ENCODE measurements at places on chromosomes 13 and 19.

- DNase-seq = no peak
These were observed 3.5 kb downstream of the JSRP1 start for GRCh38 chr19:2252797-2253105.

- DNase-seq = no peak
These were observed 40.8 kb downstream of the SERPINE3 start for GRCh38 chr13:51380269-51380668.

GRCh38 chr19:5805462-5806132 is 730 bp downstream of the NRTN start:
- DNase-seq = no peak

- no peak for DNase-seq
These were observed 382.9 kb downstream of the KLF12 start for GRCh38 chr13:73751290-73751689.

DNA sequence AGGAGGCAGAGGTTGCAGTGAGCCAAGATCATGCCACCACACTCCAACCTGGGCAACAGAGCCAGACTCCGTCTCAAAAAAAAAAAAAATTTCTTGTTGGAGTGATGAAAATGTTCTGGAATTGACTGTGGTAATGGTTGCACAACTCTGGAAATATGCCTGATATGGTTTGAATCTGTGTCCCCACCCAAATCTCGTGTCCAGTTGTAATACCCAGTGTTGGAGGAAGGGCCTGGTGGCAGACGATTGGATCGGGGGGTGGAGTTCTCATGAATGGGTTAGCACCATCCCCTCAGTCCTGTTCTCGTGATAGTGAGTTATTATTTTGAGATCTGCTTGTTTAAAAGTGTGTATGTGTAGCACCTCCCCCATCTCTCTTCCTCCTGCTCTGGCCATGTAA is 41.1 kb upstream of the MAP3K10 start:
- no peak for DNase-seq

- DNase-seq = no peak
These were observed 35.2 kb upstream of the SLC46A3 start for GRCh38 chr13:28753946-28754345.

- no peak for DNase-seq
These were observed 67.8 kb downstream of the DGKH start for GRCh38 chr13:42116225-42116624.

DNA sequence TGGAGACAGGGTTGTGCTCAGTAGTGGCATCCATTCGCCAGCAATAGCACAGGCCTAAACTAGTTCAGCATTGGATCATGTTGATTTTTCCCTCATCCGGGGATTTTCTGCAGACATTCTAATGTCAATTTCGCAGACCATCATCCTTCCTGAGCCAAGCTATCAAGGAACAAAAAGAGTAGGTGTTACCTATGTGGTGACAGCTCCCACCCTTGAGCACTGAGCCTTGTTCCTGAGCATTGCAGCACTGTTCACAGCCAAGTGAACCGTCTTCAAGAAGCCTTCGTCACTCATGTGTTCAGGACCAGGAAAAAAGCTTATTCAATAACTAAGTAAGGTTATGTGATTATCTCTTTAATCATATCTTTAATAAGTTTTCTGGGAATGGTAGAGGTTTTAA is 576.2 kb downstream of the UQCRFS1 start:
- no peak for DNase-seq

DNA sequence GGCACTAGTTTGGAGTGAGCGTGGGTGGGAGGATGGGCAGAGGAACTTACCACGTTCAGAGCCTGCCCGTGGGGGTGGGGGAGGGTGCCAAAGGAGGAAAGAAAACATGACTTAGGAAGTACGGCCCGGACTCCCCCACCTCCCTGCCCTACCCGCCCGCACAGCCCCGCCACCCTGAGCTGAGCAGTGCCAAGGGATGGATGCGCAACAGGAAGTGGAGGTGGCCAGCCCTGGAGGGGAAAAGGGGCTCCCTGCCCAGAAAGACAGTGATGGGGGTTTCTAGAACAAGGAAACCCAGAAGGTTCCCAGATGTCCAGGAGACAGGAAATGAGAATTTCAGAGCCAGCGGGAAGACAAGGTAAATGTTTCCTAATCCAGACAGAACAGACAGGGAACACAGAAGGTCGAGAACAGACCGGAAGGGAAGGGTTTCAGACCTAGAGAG is 6.3 kb downstream of the TEAD2 start:
- DNase-seq = no peak

- DNase-seq = no peak
These were observed 826.4 kb downstream of the GPC5 start for GRCh38 chr13:92224825-92225224.

GRCh38 chr13:89843621-89844020 is 1503.9 kb upstream of the MIR17HG start:
- no peak for DNase-seq

- DNase-seq = no peak
These were observed 44.5 kb upstream of the SPACA7 start for GRCh38 chr13:112331675-112332074.

GRCh38 chr13:29771247-29771646 is 79.2 kb downstream of the UBL3 start:
- DNase-seq = no peak

- DNase-seq = no peak
These were observed 338.9 kb downstream of the KLF5 start for GRCh38 chr13:73397496-73398305.

- DNase-seq = no peak
These were observed 11.9 kb downstream of the LTBP4 start for GRCh38 chr19:40612831-40613689.

DNA sequence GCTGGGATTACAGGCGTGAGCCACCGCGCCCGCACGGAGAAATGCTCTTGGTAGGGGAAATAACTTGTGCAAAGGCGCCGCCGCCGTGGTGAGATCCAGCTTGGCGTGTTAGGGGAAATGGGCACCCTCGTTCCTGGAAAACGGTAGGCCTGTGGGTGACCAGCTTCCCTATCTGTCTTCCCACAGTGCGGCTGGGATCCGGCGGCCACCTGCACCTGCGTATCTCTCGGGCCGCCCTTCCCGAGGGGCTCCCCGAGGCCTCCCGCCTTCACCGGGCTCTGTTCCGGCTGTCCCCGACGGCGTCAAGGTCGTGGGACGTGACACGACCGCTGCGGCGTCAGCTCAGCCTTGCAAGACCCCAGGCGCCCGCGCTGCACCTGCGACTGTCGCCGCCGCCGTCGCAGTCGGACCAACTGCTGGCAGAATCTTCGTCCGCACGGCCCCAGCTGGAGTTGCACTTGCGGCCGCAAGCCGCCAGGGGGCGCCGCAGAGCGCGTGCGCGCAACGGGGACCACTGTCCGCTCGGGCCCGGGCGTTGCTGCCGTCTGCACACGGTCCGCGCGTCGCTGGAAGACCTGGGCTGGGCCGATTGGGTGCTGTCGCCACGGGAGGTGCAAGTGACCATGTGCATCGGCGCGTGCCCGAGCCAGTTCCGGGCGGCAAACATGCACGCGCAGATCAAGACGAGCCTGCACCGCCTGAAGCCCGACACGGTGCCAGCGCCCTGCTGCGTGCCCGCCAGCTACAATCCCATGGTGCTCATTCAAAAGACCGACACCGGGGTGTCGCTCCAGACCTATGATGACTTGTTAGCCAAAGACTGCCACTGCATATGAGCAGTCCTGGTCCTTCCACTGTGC is 2.4 kb downstream of the GDF15 start:
- peak; percentile 60 for DNase-seq

GRCh38 chr19:48629297-48629598 is 7.9 kb downstream of the DBP start:
- no peak for DNase-seq

GRCh38 chr13:113809934-113810333 is 50.9 kb downstream of the TMEM255B start:
- DNase-seq = no peak

- no peak for DNase-seq
These were observed 39.6 kb downstream of the COL4A2 start for GRCh38 chr13:110346661-110347067.

DNA sequence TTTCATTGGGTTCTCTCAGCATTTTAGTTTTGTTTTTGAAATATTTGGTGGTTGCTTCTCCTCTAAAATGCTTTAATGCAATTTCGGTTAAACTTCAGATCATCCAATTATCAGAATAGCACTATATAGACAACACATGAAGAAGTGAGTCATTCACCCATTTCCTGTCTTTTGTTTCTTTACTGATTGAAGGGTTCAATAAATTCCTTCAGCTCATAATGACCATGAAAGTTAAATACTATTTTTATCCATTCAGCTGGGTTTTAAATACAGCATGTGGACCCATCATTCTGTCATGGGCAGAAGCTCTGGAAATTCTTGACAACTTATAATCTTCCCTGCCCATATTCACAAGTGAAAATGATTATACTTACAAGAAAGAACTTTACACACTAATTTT is 187.2 kb downstream of the ITGBL1 start:
- DNase-seq = no peak

GRCh38 chr13:27395007-27395510 is 29.4 kb upstream of the GTF3A start:
- no peak for DNase-seq

DNA sequence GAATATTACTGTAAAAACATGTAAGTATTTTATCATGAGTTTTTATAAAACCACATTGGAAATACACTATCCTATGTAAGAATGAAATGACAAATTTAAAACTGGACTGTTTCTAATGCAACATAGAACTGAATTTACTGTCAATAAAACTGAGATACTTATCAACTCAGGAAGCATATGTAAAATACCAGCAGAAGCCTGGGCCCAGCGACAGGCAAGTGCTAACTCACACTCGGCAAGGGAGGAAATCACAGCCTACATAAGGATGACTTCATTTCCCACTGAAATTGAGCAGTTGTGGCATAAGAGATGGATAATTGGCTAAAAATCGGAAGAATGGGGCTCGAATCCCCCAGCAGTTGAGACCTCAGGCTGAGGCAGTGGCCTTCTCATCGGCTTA is 12.1 kb downstream of the PROZ start:
- no peak for DNase-seq

- no peak for DNase-seq
These were observed 70.1 kb downstream of the NALCN start for GRCh38 chr13:101346161-101346560.

- DNase-seq = no peak
These were observed 3.3 kb downstream of the EEF2 start for GRCh38 chr19:3981736-3982681.

DNA sequence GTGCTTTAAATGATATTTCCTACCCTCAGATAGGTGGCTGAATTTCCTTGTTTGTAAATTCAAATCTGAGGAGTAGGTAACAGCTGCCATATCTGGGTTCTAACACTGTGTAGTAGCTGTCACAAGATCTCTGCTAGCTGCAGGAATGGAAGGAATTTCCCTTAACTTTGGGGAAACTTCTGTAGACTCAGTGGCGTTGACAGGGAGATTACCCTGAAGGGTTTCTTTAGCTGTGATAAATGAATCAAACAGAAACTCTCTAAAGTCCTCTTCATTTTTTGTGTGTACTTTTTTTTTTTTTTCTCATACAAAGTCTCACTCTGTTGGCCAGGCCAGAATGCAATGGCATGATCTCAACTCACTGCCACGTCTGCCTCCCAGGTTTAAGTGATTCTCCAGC is 5.3 kb upstream of the EPSTI1 start:
- no peak for DNase-seq

- DNase-seq = no peak
These were observed 1.4 kb downstream of the ZNF536 start for GRCh38 chr19:30373593-30373992.

GRCh38 chr19:30895946-30896345 is 453.3 kb downstream of the TSHZ3 start:
- DNase-seq = no peak

GRCh38 chr13:100842136-100842535 is 167.5 kb upstream of the TMTC4 start:
- DNase-seq = no peak

DNA sequence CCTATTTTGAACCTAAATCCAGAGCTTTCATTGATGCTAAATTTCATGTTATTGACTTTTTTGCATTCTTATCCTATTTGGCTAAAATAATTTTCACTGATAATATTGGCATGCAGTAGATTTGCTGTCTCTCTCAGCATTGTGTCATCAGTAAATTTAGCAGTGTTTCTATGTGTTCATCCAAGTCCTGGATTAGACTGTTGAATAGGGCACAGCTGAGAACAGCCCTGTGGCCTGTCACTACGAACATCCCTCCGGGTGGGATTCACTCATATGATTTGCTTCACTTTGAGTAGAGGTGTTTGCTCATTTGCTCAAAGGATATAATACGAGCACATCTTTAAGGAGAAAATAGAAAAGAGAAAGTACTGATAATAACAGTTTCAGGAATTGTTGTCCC is 101.5 kb downstream of the HSPH1 start:
- DNase-seq = no peak

GRCh38 chr13:42577538-42577937 is 3.6 kb downstream of the TNFSF11 start:
- DNase-seq = no peak

GRCh38 chr13:41459432-41460073 is 2.2 kb downstream of the RGCC start:
- no peak for DNase-seq

GRCh38 chr13:51326777-51327176 is 12.7 kb upstream of the SERPINE3 start:
- no peak for DNase-seq

DNA sequence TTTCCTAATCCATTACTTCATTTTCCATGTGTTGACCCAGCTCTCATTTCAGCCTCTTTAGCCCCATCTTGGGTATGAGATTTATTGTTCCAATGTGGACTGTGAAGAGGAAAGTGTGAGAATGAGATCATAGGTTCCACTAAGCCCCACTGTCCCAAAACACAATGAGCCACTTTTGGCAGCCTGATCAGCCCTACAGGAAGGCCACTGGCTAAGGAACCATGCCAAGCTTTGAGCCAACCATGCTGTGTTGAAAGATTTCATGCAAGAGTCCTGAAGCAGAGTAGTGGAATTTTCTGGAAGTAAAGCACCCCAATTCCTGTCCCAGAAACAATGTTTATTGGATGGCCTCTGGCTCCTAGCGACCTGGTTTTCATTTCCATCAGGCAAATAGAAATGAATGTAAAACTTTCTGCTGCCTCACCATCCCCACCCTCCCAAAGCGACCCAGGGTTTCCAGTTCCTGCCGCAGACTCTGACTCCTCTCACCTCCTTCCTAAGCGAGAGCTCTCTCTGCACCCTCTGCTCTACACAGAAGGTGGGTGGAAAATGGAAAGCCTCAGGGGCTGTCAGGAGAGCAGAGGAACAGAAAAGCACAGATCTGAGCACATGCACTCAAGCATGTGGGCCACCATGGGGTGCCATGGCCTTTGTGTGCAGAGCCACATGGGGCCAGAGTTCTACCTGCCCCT is 73.1 kb downstream of the KCTD12 start:
- DNase-seq = no peak

- DNase-seq = no peak
These were observed 130.0 kb downstream of the ATP11A start for GRCh38 chr13:112819816-112820215.

DNA sequence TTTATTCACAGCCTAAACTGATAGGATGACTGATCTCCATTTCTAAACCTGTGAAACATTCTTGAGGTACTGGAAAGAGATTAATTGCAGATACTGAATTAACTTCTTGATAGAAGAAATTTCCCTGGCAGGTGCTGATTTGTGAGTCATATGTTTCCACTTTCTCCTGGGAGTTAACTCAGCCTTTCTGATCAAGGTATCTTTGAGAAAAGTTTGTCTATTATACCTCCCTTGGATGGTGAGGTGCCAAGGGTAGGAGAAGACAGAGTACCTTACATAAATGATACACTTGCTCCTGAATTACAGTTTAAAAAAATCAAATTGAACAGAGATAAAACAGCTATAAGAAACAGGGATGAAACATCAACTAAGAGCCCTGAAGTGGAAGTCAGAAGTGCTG is 123.0 kb downstream of the RGCC start:
- DNase-seq = no peak

GRCh38 chr13:102003848-102004570 is 397.8 kb downstream of the FGF14 start:
- no peak for DNase-seq
